ENCODE measurements at places on chromosomes 7 and 10.
A peak's percentile ranks its signal among the peaks of the same experiment; 100 is the strongest.

GRCh38 chr7:69654849-69655707, 56.8 kb downstream of the AUTS2 start:
- DNase-seq: no peak

DNA sequence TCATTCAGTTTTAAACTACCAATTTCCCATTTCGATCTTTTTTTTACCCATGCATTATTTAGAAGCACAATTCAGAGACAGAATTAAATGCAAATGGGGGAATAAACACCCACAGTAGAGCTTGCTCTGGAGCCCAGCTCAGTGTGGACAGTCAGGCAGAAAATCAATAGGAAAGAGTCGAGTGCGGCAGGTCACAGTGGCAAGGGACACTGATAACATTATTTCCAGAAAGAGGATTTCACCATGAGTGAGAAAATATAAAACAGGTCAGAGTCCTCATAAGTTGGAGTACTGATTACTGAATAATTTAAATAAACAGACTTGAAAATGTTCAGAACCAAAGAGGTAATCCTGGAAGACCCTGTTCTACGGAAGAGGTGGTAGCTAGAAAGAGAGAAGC, 532.5 kb downstream of the CCSER2 start:
- no peak for DNase-seq

GRCh38 chr7:9091282-9091681, 657.9 kb downstream of the NXPH1 start:
- DNase-seq: no peak

- peak; percentile 27 for DNase-seq
Measured at GRCh38 chr7:157685430-157686284, 348.9 kb downstream of the DNAJB6 start.

DNA sequence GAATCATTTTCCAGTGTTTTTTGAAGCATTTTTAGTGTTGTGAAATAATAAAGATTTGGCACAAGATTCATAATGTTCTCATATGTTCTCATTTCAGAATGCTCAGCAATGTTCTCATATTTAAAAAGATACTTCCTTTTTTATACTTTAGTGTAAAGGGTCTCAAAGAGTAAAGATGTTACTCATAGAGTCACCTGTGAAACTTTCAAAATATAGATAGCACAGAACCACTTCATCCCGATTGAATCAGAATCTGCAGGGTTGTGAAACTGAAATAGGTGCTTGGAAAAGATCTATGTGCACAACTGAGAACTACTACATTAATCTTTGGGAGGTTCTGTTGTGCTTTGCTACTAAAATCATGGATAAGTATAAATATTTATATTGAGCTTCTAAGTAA, 144.7 kb downstream of the MDFIC start:
- DNase-seq: no peak

DNA sequence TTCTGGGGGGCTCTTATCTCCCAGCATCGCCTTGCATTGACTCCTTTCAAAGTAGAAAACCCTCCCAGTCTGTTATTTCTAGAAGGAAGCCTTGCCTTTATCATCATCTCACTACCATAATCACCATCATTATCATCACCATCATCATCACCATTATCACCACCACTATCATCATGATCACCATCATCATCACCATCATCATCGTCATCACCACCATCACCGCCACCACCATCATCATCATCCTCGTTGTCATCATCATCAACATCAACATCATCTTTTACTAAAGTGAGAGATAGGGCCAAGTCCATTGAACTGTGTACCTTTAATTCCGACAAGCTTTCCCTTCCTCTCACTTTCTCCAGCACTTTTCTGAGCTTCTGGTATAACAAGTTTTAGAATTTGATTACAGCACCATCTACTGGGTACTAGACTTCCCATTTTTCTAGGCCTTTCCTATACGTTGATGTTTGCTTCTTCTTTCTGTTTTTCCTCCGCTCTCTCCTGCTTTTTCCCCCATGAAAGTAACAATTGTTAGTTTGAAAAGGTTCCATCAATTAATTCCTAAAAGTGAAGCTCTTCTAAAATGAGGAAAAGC, 226.4 kb downstream of the BUB3 start:
- no peak for DNase-seq

DNA sequence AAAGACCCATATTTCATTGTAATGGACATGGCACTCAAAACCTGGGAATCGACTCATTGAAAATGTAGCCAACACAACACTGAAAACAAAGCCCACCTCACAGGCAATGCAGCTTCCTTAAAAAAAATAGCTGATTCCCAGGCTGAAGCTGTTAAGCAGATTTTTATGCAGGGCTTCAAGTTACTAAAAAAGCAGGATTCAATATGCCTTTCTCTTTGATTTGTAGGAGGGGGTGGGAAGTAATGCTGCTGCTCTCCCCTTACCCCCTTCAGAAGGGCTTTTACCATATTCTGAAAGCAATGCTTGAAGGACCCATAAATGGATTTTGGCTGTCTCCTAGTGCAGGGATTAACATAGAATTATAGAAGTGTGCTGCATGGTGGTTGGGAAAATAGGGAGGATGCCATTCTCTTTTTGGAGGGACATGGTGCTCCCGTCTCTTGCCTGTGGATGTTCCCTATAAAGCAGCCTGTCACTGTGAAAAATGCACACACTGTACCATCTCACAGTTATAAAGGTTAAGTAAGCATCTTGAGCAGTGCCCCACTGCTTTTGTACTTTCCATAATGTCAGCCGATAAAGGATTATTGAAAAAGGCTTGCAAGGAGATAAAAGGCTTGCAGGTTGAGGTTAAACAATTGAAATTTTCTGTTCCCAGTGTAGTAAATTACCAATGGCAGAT, 262.8 kb downstream of the AUTS2 start:
- DNase-seq: no peak

DNA sequence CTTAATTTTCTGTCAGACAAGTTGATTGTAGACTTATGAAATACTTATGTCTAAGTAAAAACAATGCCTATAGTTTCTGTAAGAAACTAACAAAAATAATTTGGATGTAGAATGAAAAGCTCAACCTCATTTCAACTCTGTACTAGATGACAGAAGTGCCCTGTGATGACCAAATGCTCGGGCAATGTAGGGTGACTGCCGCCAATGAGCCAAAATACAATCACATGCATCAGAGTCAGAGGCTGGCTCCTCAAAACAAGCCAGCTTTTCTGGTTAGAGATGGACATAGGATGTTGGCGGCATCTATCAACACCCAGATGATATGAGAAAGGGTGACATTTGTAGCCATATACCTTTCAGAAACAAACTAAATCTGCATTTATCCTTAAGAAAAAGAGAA, 23.9 kb downstream of the LMOD2 start:
- no peak for DNase-seq

GRCh38 chr10:131689016-131689415, 211.8 kb upstream of the PPP2R2D start:
- DNase-seq: no peak

GRCh38 chr10:85558533-85558932, 808.1 kb downstream of the GRID1 start:
- DNase-seq: no peak

GRCh38 chr10:4252701-4253100, 467.7 kb upstream of the KLF6 start:
- DNase-seq: no peak

GRCh38 chr7:148944935-148945934, 61.1 kb upstream of the EZH2 start:
- DNase-seq: no peak

DNA sequence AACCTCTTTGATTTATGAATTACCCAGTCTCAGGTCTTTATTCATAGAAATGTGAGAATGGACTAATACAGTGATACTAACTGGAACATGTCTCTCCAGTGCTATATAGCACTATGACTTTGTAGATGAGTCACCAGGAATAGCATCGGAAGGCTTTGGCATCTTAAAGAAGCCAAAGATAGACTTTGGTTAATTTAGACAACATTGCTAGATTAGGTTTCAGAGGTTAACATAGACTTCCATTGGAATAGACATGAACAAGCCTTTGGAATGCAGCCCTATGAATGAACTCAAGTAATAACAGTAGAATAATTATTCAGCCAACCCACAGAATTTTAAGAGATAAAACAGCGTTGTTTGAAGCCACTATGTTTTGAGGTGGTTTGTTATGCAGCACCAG, 169.2 kb downstream of the HGF start:
- DNase-seq: no peak

DNA sequence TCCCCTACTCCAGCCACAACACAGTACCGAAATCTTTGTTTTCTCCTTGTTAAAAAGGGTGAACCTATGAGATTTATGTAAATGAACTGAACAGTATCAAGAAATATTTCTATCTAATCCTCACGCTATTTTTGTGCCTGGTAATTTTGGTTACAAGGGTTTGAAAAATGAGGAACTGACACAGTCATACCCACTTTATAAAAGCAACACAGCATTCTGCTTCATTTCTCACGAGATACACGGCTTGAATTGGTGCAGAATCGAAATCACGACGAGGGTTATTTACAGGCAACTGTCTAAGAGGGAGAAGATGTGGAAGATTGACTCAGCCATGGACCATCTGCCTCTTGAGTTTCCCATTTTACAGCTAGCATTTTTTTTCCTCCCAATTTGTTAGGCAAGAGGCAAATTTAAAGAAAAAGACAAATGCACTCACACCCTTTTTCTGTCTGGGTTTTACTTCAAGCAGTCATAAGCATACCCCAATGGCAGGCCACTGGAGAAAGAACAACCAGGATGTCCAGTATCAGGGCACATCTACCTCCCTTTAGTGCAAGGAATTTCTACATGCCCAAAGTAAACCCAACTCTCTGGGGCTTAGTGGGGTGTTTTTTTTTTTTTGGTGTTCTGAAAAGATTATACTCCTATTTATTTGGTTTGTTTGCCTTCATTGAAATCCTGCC, 108.1 kb downstream of the ITGB8 start:
- no peak for DNase-seq

GRCh38 chr7:128404143-128404681, 5.6 kb downstream of the IMPDH1 start:
- no peak for DNase-seq

DNA sequence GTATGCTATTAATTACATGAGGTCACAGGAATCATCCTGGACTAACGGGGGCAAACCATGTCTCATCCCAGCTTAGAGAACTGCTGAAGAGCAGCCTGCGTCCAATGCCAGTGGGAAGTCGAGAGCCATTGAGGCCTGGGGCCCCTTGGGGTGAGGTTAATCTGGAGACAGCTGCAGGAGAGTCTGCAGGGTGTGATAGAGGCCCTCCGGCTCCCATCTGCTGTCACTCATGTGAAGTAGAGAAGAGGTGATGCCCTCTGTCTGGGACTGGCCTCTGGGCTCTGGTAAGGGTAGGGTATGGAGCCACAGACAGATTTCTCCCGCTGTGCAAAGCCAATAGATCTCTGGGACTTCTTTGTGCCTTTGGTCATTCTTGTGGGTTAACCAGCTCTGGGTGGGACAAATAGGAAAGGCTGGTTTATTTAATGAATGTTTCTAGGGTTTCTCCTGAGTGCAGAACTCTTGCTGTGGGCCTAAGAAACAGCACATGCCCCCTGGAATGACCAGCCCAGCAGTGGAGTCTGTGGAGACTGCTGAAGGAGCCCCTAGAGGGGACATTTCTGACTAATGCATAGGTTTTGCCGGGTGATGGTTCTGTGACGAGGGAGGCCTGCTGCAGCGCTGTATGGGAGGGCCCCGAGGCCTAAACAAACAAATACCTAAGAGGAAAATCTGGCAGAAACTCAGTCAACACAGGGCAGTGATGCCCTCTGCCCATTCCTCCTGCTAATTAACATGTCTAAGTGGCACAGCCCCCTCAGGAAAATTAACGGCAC, 34.5 kb downstream of the CRHR2 start:
- DNase-seq: no peak

- no peak for DNase-seq
Measured at GRCh38 chr10:111265341-111265740, 188.5 kb downstream of the ADRA2A start.

GRCh38 chr10:43012578-43012977, 64.3 kb upstream of the RET start:
- DNase-seq: no peak

- DNase-seq: no peak
Measured at GRCh38 chr10:533611-534010, 155.9 kb downstream of the DIP2C start.

- DNase-seq: no peak
Measured at GRCh38 chr7:13920053-13920697, 69.3 kb downstream of the ETV1 start.

- DNase-seq: no peak
Measured at GRCh38 chr10:104732222-104732621, 91.1 kb downstream of the SORCS3 start.

DNA sequence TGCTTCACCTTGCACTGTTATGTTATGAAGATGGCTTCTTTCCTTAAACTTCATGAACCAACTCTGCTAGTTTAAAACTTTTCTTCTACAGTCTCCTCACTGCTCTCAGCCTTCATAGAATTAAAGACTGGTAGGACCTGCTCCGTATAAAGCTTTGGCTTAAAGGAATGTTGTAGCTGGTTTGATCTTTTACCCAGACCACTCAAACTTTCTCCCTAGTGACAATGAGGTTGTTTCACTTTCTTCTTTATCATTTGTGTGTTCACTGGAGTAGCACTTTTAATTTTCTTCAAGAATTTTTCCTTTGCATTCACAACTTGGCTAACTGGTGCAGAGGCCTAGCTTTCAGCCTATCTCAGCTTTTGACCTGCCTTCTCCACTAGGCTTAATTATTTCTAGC, 316.4 kb upstream of the RNF32 start:
- DNase-seq: no peak

DNA sequence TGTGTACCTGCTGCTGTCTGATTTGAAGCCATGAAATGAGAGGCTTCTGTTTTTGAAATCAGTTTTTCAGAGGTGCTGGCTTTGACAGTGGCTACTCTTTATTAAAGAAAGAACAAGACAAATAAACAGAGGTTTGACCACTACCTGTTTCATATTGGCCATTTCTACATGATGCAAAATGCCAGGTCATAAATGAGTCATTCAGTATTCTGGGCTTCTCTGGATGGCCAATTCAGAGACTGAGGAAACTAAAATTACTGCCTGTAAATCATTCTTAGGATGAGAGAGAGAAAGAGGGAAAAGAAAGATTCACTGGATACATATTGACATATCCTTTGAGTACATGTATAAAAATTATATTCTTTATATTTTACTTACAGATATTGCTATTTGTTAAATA, 303.3 kb upstream of the ETV1 start:
- DNase-seq: no peak

DNA sequence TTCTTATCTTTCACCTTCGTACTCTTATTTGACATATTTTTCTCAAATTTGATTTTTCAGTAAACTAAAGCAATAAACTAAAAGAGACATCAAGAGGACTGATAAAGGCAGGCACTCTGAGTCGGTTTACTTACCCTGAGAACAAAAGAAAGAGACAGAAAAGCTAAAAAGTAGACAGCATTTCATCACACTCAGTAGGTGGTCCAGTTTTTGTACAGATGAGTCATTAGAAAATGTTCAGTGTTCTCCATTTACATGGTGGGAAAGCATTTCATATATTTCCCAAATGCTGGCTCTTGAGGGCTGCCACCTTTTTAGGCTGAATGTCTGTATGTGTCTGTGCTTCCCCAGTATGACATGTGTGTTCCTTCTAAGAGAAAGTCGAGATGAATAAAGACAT, 52.7 kb downstream of the NHLRC2 start:
- DNase-seq: no peak
